ENCODE measurements at places on chromosomes 7 and 10. TPM values are rescaled to one million over a fixed set of nuclear protein-coding genes. Genes with fewer than 3 reads are reported as not detected.

XRCC2 gene
- total RNA-seq, result 1.2 TPM

FXYD4 gene
- not detected for total RNA-seq

H2BK1 gene
- total RNA-seq, result not detected

TMEM209 gene
- 20.0 TPM for total RNA-seq

GRID1 gene
- total RNA-seq, result not detected

OPN4 gene
- not detected for total RNA-seq

GPRIN2 gene
- total RNA-seq, result not detected

BAMBI gene
- total RNA-seq, result 13.6 TPM

TECTB gene
- not detected for total RNA-seq

SDHAF3 gene
- total RNA-seq, result 6.5 TPM

AIFM2 gene
- 14.4 TPM for total RNA-seq

OSBPL3 gene
- total RNA-seq, result 30.8 TPM

CACNB2 gene
- under 0.01 TPM for total RNA-seq

Measured in osteoblast (primary cell).